ENCODE measurements at places on chromosomes 6 and 20.

DNA sequence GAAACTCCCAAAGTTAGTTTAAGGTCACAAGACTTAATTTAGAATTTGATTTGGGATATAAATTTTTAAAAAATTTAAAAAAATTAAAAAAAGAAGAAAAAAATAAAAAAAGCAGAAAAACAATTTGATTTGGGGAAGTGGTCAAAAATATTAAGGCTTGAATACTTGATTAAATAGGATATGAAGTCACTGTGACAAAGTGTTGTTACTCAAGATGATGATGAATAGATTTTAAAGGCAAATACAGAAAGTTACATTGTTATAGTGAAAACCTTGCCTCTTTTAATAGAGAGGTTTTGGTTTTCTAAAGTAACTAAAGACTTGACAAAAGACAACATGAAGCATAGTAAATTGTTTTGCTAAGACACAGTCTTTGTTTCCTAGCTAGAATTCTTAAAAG lies 7.2 kb downstream of the CST9 start:
- no peak for DNase-seq

GRCh38 chr20:7866285-7866684 lies 74.0 kb downstream of the HAO1 start:
- DNase-seq, result no peak

DNA sequence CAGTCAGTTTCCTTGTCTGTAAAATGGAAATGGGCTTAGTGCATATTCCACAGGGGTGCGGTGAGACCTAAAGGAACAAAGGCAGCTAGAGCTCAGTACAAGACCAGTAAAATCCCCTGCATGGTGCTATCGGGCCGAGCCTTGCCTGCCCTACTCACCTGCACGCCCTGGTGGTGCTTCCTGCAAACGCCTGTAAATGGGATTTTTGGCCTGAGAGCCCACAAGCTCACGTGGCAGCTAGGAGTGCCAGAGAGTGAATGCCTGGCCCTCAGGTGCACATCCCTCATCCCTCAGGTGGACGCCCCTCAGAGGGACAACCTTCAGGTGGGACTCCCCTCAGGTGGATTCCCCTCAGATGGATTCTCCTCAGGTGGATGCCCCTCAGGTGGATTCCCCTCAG lies 48.0 kb upstream of the VSX1 start:
- no peak for DNase-seq

- peak; percentile 4 for DNase-seq
These were observed 253.2 kb downstream of the PLCB1 start for GRCh38 chr20:8385247-8385646.

GRCh38 chr6:163457637-163458561 lies 43.4 kb downstream of the QKI start:
- DNase-seq, result no peak

DNA sequence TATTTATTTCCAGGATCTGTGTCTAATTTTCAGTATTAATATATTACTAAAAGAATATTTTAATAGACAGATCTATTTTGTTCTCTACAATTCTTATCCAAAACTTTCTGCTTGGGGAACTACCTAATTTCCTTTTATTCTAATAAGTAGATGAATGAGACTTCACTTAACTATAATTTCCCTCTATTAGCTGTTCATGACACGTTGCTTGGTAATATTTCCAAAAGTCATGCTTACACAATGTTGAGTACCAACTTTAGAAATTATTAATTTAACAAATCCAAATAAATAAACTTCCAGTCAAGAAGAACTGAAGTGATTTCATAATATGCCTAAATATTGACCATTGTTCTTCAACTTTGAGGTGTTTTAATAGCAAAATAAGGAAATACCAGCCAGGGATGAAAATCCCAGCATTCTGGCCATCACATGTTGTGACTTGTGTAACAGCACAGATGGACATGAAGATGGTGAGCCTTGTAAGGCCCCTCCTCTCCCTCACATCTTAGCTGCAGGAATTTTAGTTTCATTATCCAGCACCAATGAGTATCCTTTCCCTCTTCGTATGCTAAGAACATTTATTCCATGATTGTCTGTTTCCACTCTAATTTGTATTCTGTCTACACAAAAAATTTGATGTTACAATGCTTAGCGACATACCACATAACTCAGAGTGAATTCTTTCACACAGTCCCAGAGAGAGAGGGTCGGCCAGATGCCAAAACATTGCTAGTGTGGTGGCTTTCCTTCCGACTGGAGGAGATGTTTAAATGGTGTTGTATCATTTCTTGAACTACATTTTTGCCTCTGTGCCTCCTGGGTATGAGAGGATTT lies 137.5 kb downstream of the FOXA2 start:
- DNase-seq, result no peak

DNA sequence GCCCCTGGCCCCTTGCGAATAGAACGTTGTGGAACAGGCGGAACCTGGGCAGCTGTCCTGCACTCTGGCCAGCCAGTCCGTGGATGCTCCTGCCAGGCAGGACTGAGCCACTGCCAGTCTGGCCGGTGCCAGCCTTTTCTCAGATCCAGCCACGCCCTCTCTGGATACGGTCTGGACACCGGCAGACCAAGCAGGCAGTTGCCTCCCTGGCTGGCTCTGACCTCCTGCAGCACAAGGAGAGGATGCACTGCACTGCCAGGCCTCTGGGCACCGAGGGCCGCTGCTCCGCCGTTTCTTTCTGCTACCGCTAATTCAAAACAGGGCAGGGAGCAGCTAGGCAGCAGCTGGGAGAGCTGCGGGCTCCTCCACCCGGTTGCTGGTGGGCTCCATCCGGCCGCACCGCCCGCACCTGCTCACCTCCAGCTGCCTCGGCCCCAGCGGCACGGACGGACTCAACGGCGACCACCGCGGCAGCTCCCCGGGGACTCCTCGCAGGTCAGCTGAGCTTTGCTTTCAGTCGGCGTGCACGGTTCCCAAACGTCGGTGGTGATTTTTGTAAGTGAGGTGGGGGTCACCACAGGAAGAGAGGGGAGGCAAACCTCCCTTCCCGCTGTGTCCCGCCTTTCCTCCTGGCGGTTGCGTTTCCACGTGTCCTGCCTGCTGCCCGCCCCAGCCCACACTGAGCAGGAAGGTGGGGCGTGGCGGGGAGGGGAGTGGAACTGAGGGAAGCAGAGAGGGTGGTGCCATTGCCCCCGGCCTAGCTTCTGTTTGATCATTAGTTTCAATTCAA lies 30.3 kb upstream of the AFDN start:
- peak; percentile 32 for DNase-seq

DNA sequence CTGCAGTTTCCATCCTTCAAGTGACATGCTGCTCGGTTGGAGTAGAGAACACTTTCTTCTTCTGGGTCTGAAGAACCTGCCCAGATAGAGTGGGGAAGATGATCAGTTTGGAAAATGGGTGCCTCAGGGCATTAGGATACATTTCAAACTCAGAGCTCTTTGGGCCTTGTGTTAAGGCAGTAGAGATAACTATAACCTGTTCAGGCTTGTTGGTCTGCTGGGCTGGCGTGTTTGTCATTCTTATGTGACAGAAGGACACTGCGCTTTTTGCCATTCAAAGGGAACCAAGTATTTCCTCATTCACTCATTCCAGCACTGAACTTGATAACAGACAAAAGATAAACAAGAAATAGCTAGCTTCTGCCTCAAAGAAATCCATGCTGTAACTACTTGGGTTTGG lies 3.8 kb downstream of the TOMM34 start:
- no peak for DNase-seq

Data from anterior cingulate cortex (tissue), 58 donors.